WTC11 (cell line): ENCODE measurements at places on chromosomes 1 and 21.

DNA sequence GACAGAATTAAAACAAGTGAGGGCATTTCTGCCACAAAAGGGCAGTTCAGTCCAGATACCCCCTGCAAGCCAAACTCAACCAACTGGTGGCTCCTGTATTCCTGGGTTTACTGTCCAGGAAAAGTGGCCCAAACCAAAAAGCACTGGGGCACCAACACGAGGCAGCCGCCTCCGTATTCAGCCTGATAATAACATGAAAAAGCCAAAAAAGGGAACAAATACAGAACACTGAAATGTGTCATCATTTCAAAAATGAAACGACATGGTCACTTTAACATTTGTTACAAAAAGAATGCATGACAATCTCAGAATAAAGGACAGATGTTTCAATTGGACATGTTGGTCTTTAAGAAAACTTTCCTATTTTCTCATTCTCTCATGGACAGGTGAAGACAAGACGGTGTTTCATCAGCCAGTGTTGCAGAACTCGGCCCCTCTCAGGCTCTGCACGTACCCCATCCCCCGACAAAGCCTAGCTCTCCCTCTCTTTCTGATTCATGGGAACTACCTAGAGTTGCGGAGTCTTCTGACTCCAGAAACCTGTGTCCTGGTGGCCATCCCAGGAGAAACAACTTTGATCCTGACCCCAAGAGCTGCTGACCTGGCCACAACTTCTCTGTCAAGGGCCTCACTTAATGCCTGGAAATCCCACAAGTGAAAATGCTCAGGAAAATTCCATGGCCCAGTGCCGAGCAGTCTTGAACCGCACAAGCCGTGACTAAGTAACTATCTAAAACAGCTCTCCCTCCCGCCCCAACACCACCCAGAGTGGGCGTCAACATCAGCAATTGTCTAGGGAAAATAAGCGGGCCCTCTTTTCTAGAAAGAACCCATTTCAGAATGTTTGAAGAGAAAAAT, 27.1 kb downstream of the ZBTB17 start:
- peaks cover 55% of the 10 kb centered on the region for H3K4me1 ChIP-seq
- H3K27ac ChIP-seq: peak overlapping the region; percentile 60
- no peak overlapping the region for H3K4me3 ChIP-seq
- no peaks in the 10 kb centered on the region for H3K27me3 ChIP-seq
- peaks cover 6% of the 10 kb centered on the region for H3K36me3 ChIP-seq

DNA sequence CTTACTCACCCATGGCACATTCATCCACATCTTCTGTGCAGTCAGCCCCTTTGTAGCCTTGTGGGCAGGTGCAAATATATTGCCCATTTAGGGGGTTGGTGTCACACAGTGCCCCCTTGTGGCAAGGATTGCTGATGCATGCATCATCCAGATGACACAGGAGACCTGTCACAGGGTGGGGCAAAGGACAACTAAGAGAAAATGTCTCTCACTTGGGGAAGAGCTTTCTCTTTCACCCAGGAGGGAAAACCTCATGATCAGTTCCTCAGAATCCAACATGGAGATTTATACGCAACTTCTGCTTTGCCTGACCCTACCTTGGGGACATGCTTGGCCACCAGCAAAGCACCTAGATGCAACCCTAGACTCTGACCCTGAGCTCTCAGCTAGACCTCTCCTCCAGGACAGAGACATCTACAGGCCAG, 71.8 kb upstream of the ADAM30 start:
- H3K36me3 ChIP-seq: peaks cover 19% of the 10 kb centered on the region
- DNase-seq: peak; percentile 86

- DNase-seq: peak; percentile 83
- H3K4me1 ChIP-seq: peaks cover 34% of the 10 kb centered on the region
Observed at GRCh38 chr1:93447481-93448291, at the start of gene FNBP1L. Gene FNBP1L (plus strand): TSS chr1:93448118. CDS start chr1:93448282, 164 bp downstream.

DNA sequence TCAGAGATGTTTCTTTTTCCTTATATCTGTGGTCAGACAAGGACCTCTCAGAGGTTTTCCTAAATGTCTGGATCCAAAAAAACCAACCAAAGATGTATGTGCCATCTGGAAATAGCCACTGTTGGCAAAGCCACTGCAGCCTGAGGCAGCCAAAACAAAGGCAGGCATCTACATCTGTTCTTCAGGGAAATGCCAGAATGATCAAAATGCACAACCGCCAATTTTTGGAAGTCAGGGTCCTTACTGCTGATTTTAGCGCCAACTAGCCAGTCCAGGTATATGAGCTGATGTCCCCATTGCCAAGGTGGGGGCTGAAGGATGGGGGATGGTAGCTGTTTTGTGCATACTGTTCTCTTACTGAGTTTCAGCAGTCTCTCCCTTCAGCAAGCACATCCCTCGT, 45.9 kb downstream of the SYT14 start:
- peaks cover 14% of the 10 kb centered on the region for H3K4me1 ChIP-seq
- H3K27ac ChIP-seq: no peak overlapping the region
- DNase-seq: no peak
- no peaks in the 10 kb centered on the region for H3K27me3 ChIP-seq

DNA sequence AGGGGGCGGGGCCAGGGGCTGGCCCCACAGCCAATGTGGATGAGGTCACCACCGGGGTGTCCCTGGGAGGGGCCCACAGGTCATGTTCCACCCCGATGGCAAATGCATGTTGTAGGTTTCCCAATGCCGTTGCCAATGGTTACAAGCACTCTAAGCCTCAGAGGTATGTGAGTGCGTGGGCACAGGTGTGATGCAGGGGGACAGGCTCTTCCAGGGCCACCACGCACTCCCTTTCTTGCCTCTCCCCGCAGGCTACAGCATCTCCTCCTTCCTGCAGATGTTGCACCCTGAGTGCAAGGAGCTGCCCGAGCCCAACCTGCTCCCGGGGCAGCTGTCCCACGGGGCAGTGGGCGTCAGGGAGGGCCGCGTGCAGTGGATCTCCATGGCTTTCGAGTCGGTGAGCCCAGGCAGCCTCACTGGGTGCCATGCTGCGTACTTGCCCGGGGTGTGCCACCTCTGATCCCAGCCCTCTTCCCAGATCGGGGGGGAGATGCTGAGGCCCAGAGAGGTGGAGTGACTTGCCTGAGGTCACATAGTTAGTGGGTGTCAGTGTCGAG, 52.4 kb downstream of the DISP3 start:
- DNase-seq: peak; percentile 14
- peaks cover 2% of the 10 kb centered on the region; the same call in 1 of the 2 replicates for H3K4me1 ChIP-seq
- no peak overlapping the region; the same call in 1 of the 2 replicates for H3K27ac ChIP-seq

GRCh38 chr1:68231627-68232288, 565 bp downstream of the WLS start:
- H3K36me3 ChIP-seq: no peaks in the 10 kb centered on the region
- peak; percentile 18 for DNase-seq
- peak overlapping the region; percentile 82 for H3K4me3 ChIP-seq
- H3K27me3 ChIP-seq: peaks cover 98% of the 10 kb centered on the region
- no peak overlapping the region for H3K27ac ChIP-seq

DNA sequence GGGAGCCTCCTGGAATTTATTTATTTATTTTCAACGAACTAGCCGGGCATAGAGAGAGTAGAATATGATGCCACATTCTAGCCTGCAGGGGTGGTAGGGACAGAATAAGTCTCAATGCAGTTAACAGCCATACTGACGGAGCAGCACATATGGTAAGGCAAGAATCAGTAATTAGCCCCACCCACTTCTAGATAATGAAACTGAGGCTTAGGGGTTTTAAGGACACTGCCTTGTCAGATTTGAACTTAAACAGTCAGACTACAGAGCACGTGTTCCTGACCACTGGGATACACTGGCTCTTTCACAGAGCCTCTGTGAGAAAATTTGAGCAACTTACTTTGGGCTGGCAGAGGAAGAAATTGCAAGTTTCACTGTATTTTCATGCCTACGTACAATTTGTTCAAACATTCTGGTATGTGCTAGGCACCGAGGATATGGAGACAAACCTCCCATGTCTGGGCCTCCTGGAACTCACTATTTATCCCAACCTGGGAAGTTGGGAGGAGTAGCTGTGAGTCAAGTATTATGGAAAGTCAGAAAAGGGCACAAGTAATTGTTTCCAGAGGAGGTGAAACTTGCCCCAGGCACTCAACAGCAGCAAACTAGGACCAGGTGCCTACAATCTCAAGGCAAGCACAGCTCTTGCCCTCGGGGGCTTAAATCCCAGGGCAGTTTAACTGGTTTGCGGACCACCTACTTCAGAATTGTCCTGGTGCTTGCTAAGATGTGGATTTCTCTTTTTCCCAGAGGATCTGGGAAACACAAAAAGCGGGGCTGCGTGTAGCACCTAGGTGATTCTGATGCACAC, 1.6 kb upstream of the CLIC4 start:
- DNase-seq: peak; percentile 57
- no peaks in the 10 kb centered on the region for H3K27me3 ChIP-seq
- peaks cover 14% of the 10 kb centered on the region for H3K36me3 ChIP-seq
- H3K4me1 ChIP-seq: peaks cover 63% of the 10 kb centered on the region
- H3K4me3 ChIP-seq: peak overlapping the region; percentile 53

DNA sequence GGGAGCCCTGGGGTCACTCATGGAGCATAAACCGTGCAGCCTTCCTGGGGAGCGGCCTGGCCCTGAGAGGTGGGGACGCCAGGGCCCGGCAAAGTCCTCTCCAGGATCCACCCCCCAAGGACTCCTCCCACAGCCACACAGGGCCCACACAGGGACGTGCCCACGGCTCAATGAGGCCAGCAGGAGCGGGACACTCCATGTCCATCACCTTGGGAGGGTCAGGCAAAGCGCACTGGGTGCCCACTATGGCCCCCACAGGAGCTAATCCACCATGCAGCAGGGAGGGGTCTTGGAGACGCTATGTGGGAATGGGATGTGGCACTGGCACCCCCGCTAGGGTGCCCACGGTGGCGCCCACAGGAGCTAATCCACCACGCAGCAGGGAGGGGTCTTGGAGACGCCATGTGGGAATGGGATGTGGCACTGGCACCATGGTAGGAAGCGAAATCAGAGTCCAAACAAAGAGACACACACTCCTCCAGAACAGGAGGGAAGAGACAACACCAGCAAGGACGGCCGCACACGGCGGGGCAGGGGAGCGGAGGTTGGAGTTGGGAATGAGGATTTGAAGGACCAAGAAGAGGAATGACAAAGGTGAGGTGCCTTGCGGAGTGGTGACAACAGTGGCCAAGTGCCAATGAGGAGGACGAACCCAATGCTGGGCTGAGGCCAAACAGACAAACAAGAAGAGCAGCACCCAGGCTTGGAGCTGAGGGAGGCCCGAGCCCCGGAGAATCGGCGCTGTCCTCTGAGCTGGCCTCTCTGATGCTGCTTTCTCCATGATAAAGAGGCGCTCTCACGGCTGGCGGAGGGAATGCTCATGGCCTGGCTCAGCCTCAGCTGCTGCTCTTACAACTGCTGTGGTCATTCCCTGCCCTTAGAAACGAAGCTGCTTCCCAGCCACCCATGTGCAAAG, 18.1 kb upstream of the SLC19A1 start:
- no peak overlapping the region for H3K4me3 ChIP-seq
- H3K27me3 ChIP-seq: peaks cover 17% of the 10 kb centered on the region
- no peak overlapping the region for H3K27ac ChIP-seq
- no peak for DNase-seq
- H3K4me1 ChIP-seq: peaks cover 14% of the 10 kb centered on the region

GRCh38 chr1:227795732-227796131, 19.7 kb upstream of the PRSS38 start:
- H3K4me3 ChIP-seq: no peak overlapping the region

GRCh38 chr1:165686121-165686970, 12.0 kb downstream of the ALDH9A1 start:
- DNase-seq: peak; percentile 26
- peaks cover 44% of the 10 kb centered on the region for H3K36me3 ChIP-seq
- H3K4me3 ChIP-seq: no peak overlapping the region
- H3K4me1 ChIP-seq: peaks cover 12% of the 10 kb centered on the region

GRCh38 chr1:31364561-31365250, 8.2 kb downstream of the FABP3 start:
- no peak overlapping the region for H3K4me3 ChIP-seq
- peaks cover 34% of the 10 kb centered on the region for H3K4me1 ChIP-seq
- peaks cover 29% of the 10 kb centered on the region for H3K36me3 ChIP-seq
- DNase-seq: no peak
- no peaks in the 10 kb centered on the region for H3K27me3 ChIP-seq

GRCh38 chr1:220926146-220926545, 46.9 kb downstream of the HLX start:
- H3K27ac ChIP-seq: no peak overlapping the region
- peaks cover 20% of the 10 kb centered on the region for H3K4me1 ChIP-seq
- H3K27me3 ChIP-seq: no peaks in the 10 kb centered on the region

DNA sequence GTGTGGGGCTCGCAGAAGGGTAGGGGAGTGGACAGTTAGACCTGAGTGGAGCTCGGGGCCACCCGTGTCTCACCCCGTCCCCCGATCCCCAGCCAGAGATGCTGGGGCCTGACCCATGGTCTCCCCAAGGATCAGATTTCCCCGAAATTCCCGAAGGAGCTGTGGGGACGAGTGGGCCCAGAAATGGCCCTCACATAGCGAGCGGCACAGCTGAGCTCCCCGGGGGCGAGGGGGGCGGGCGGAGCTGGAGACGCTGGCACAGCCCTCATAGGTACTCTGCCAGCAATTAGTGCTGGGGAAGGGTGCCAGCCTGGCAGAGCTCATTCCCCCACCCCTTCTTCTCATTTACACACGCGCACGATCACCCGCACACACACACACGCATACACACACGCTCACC, 9.2 kb downstream of the CASZ1 start:
- H3K4me3 ChIP-seq: no peak overlapping the region
- H3K36me3 ChIP-seq: no peaks in the 10 kb centered on the region
- no peak overlapping the region for H3K27ac ChIP-seq
- H3K27me3 ChIP-seq: peaks cover under 1% of the 10 kb centered on the region; the same call in 1 of the 2 replicates
- H3K4me1 ChIP-seq: peaks cover under 1% of the 10 kb centered on the region

DNA sequence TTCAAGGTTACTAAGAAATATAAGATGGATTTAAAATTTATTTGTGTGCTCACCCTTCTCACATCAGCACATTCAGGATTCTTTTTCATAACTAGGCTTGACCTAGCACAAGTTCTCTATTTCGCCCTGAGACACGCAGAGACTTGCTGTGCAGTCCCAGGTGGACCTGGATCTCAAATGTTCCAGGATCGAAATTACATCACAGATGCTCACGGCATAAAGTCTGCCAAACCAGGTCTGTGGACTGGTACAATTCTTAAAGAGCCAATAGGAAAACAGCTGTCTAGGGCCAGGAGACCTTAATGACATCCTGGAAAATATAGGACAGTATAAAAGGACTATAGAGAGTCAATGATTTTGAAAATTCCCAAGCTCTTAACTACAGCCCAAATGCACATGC, 2.2 kb downstream of the PGBD5 start:
- H3K4me1 ChIP-seq: peaks cover 58% of the 10 kb centered on the region
- no peak overlapping the region for H3K27ac ChIP-seq
- H3K36me3 ChIP-seq: peaks cover 24% of the 10 kb centered on the region
- H3K27me3 ChIP-seq: peaks cover 17% of the 10 kb centered on the region
- peak overlapping the region; percentile 83 for H3K4me3 ChIP-seq

GRCh38 chr1:247338723-247339275, 7.1 kb upstream of the ZNF496 start:
- H3K36me3 ChIP-seq: peaks cover 48% of the 10 kb centered on the region
- 0 out of 2 replicates have a peak overlapping the region, but pooled peaks have one; percentile 75 for H3K27ac ChIP-seq
- H3K4me1 ChIP-seq: peaks cover 48% of the 10 kb centered on the region
- no peak for DNase-seq
- no peak overlapping the region for H3K4me3 ChIP-seq
- no peaks in the 10 kb centered on the region for H3K27me3 ChIP-seq
